ENCODE measurements at places on chromosomes 4 and X.
A peak's percentile ranks its signal among the peaks of the same experiment; 100 is the strongest.

DNA sequence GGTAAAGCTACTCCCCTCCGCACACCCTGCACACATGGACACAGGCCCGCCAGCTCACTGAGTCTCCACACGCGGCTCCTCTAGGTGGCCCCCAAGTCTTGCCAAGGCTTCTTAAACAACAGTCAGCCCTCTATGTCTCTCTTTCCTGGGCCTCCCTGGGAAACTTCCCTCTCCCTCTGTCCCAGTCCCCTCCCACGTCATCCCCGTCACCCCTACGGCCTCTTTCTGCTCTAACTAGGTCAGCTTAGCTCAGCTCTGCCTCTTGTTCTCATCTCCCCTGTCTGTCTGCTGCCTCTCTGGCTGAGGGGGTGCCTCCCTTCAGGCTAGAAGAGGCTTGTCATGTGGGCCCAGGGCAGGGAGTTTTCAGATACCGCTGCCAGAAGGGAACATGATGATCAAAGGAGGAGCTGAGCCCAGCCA, 38.8 kb downstream of the SEPTIN6 start:
- DNase-seq: peak; percentile 59

- no peak for DNase-seq
Observed at GRCh38 chr4:98581126-98581525, 77.3 kb downstream of the TSPAN5 start.

DNA sequence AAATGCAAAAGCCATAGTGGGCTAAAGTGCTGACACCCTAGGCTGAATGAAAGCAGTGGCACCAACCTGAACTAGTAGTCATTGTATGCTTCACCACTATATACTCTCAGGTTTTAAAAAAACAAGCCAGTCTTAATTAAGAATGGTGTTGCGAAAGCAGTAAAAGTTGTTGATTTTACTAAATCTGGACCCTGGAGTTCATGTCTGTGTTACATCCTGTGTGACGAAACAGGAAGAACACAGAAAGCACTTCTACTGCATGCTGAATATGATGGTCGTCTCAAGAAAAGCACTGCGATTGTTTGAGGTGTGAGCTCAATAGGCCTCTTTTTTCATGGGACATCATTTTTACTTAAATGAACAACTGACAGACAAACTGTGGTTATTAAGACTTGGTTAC, 24.2 kb upstream of the GDPD2 start:
- DNase-seq: peak; percentile 48

DNA sequence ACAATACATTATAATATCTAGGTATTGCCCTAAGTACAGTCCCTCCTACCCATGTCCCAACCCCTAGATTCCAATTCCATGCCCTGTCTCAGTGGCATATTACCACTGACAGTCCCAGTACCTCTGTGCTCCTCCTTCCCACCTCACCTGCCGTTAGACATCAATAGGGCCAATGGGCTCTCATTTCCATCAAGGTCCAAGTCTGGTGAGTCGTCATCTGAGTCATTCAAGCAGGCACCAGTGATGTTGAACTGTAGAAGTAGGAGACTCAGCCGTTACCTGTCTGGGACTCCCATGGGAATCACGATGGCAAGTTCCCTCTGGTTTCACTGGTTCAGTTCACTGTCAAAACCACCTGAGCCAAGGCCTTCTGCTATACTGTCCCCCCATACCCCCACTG, 51.7 kb downstream of the PHF8 start:
- DNase-seq: no peak

DNA sequence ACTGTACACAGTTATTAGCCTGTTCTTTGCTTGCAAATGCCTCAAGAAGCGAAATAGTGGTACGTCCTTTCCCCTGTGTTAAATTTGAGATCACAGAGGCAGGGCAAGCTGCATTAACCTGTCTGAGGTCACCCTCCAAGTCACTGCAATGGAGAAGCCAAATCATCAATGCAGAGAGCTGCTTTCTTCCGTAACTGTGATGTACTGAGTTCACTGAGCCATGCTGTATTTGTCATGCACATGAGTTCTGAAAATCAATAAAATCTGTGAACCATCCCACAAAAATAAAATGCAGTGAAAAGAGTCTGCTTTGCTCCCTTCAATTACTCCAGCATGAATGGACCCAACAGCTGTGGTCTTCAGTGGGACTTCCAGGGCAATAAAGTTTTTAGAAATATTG, 393.5 kb downstream of the KCNIP4 start:
- DNase-seq: no peak

GRCh38 chr4:2419814-2420213, 1.1 kb downstream of the CFAP99 start:
- DNase-seq: no peak

DNA sequence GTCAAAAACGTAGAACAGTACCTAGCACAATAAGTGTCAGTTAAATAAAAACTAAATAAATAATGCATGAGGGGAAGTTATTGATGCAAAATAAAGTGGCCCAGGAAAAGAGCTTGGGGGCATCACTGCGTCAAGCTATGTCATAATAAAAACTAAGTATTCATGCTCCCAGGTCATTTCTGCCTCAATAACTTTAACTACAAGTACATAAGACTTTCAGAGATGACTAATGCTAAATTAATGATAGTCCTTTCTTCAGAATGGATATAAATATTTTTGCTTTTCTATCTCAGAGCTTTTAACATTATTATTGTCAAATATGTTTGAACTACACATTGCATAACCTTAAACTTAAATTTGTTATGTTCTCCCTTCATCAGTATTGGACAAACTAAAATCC, 92.2 kb upstream of the MAGEB10 start:
- DNase-seq: no peak

- DNase-seq: no peak
Observed at GRCh38 chr4:121073672-121074381, 1.5 kb upstream of the NDNF start.

- DNase-seq: no peak
Observed at GRCh38 chrX:135382260-135382659, 39.5 kb upstream of the SMIM10L2A start.

- DNase-seq: peak; percentile 47
Observed at GRCh38 chr4:20844311-20844710, 144.1 kb downstream of the PACRGL start.

- no peak for DNase-seq
Observed at GRCh38 chrX:39720945-39721344, 376.8 kb downstream of the BCOR start.

GRCh38 chr4:12138488-12138887, 709.8 kb upstream of the HS3ST1 start:
- no peak for DNase-seq

- DNase-seq: peak; percentile 84
Observed at GRCh38 chr4:168656055-168656660, 159.3 kb downstream of the PALLD start.

- DNase-seq: no peak
Observed at GRCh38 chr4:108396900-108397497, 223.4 kb upstream of the RPL34 start.

DNA sequence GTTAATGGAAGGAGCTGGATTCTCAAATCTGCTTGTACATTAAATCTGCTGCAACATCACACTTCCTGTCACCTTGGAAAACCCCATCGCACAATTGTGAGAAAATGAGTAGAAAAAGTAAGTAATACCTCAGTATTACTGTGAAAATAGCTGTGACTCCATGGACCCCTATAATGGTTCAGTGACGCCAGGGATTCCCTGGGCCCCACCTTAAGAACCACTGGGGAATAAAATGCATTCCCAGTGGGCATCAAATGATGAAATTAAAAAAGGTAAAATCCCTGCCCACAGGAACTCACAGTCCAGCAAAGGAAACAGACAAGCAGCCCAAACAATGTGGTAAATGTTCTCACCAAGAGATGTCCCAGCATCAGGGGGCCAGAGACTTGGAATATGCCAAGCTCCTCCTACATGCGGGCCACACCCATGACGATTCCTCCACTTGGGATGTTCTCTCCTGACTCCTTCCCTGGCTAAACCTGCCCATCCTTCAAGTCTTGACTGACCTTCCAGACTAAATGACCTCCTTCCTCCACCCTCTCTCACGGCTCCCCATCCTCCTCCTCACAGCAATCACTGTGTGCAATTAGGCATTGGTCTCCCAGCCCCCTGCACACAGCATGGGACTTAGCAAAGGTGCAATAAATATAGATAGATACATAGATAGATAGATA, 2.6 kb downstream of the EVC2 start:
- DNase-seq: no peak

- peak; percentile 20 for DNase-seq
Observed at GRCh38 chr4:76339364-76339763, 32.8 kb downstream of the STBD1 start.

DNA sequence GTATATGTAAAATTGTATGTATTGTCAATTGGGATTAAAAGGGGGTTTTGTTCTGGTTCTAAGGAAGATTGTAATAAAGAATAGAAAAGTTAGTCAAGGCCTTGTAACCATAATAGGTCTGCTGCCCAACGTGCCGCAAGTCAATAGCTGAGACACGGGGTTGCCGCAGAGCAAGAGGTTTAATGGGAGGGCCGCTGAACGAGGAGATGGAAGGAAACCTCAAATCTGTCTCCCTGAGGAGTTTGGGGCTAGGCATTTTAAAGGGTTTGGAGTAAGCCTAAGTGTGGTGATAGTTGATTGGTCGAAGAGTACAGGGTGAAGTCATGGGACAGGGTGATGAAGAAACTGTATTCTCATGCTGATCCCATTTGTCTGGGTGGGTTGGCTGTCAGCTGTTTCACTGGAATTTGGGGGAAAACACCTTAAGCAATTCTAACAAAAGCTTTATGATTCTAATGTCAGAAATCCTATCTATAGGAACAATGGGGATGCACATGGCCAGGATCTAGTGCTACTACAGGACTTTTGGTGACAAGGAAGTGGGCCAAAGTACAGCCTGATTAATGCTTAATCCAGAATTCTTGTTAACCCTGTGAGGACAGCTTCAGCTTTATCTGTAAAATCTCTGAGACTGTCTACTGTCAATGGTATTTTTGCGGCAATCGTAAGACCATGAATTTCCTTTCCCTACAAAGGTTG, 86.9 kb downstream of the RELL1 start:
- no peak for DNase-seq

- DNase-seq: peak; percentile 6
Observed at GRCh38 chrX:54920610-54921426, at the start of gene TRO. Gene TRO, plus strand, starts transcription at chrX:54920824. Its CDS starts 1,423 bp downstream, at chrX:54922247.

- DNase-seq: no peak
Observed at GRCh38 chr4:158934996-158935669, 166.3 kb downstream of the FNIP2 start.

DNA sequence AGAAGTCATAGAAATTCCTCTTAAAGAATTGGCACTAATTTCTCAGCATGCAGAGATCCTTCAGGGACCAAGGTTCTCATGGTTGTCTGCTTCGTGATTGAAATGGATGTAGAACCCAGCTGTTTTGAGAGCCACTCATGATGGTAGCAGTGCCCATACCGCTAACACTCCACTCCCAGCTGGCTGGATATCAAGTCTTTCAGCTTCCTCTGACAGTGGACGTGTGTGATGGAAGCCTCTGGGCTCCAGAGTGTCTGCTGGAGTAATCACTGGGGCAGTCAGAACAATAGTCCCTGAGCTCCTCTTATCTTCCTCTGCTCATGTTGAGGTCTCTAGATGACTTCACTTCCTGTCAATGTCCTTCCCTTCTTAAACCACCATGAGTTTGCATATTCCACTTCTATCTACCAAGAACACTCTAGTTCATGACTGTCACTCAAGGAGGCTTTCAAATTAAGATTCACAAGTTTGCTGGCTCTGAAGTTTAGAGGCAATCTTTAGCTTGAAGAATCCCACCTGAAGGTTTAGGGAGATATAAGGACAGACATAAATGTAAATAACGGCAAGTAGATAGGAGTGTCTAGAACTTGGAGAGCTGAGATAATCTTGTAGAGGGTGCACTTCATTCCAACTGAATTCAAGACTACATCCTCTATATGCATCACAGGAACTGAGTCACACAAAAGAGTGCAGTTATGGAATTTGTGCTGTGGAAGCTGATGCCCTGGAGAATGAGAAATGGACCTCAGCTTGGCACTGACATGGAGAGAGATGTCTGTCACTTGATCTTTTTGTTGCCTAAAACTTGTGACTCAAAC, 64.5 kb upstream of the WDR1 start:
- peak; percentile 93 for DNase-seq

DNA sequence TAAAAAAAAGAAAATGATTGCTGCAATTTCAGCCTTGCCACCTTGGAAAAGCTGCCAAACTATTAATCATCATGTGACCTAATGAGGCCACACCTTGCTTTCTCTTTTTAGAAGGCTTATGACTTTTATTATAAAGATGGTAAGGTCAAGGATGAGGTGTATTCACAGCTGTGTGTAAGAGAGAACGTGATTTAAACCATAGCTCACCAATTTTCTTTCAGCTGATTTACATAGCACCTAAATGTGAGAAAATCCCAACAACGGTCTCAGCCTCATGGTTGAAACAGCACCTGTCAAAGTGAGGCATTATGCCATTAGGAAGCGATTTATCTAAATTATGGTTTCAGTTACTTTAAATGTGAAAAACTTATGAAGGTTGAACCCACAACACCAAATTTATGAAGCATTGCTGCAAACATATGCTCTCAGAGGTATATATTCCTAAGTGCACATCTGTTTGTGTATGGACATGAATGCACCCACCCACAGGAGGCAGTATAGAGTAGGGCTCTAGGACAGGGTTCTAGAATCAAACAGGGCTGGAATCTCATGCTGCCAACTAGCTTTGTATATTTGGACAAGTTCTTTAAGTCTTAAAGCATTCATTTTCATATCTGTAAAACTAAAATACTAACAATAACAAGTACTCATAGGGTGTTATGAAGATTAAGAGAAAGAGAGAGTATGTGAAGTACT, 40.7 kb downstream of the ANXA3 start:
- no peak for DNase-seq

GRCh38 chrX:103417370-103417769, 41.0 kb downstream of the BEX3 start:
- DNase-seq: no peak

DNA sequence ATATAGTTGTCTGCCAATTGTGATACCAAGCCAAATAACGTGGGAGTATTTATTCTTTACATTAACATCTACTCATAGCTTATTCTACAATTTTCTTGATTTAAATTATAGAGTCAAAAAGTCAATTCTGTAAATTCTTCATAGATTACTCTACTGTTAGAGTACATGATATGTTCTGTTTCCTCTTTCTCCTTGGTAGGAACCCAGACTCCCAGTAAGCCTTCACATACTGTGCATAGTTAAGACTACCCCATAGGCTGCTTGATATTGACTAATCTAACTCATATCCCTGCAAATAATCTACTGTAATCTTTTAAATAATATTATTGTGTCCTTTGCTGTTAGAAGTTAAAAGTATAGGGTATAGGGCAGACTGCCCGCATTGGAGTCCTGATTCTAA, 35.4 kb downstream of the BANK1 start:
- no peak for DNase-seq

DNA sequence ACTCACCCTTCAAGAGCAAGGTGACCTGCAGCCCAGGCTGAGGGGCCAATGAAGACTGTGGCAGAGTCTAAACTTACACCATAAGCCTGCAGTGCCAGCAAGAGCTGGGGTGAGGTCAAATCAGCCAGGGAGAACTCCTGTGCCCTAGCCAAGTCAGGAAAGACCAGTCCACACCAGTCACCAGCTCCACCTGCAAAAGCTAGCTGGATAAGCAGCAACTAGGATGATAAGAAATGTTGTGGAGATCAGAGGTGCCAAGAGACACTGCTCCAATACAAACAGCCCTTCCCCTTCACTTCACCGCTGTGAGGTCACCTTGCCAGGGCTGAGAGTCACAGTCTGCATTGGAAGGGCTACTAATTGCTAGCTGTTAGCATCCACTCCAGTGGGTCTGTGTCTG, 31.3 kb downstream of the NIPAL1 start:
- DNase-seq: no peak

Data from EH (cell line).